SK-N-MC (cell line): ENCODE measurements at places on chromosomes 1 and 21.

DNA sequence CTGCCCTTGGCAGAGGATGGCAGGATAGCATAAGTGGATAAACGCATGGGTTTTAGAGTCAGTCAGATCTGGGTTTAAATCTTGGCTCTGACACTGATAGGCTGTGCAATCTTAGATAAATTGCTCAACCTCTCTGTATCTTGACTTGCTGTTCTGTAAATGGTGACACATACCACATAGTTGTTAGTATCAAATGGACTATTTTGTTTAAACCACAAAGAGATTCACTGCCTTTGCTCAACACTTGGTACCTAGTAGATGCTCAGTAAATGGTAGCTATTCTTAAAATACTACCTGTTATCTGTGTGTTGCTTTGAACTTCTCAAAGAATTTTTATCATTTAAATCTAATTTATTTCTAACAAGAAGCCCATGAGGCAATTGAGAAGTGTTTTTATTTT, 39.5 kb upstream of the A3GALT2 start:
- DNase-seq = no peak

GRCh38 chr21:28827422-28827821, 165.3 kb downstream of the LTN1 start:
- no peak for DNase-seq

DNA sequence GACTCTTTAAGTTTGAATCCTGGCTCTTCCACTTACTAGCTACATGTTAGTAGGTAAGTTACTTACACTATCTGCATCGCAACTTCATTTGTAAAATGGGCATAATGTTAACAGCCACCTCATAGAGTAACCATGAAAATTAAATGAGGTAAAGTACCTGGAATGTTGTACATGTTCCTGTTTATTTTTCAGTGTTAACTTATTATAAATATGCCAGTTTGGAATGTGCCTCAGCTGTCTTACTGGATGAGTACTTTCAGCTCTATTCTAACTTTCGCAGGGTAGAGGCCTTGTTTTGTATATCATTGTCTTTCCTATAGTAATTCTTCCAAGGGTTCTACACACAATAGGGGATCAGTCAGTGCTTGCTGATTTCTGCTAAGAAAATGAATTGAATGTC, 167.4 kb downstream of the DUSP10 start:
- no peak for DNase-seq

DNA sequence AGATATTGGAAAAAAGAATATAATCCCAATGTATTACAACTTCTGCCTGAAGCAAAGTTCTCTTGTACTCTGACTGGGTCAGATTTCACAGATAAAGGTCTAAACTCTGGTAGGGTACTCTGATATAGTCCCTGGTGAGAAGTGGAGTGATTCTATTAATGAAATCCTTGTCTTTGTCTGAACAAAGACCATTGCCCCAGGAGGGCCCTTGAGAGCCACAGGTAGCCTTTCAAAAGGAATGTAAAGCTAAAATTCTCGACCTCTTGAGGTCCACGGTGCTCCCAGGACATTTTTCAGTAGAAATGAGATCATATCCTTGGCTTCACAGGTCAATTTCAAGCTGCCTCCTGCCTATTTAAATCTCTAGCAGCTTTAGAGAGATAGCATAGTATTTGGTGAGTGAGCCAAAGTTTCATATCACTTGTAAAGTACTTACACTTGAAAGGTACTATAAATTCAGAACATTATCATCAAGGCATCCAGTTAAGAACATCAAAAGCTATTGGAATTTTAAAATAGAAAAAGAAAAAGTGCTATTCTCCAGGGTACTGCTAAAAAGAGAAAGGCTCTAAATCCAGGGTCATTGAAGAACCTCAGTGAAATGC, 10.1 kb downstream of the TNNI3K start:
- DNase-seq = no peak
